ENCODE measurements at places on chromosomes 7 and 10.

- DNase-seq: no peak
Observed at GRCh38 chr10:71351628-71352319, 32.7 kb downstream of the SLC29A3 start.

DNA sequence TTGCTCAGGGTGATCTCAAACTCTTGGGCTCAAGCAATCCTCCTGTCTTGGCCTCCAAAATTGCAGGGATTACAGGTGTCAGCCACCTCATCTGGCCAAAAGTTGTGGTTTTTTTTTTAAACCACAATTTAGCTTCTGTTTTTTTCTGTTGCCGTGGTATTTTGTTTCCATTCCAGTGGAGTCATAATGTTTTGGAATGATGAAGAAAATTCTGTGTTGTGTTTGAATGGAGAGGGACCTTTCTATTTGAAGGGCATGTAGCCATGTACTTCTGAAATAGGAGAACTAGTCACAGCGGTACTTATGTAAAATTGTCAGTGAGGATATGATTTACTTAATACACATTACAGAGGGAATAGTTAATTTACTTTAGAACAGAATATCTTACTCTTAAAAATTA, 201.3 kb downstream of the ARL4A start:
- DNase-seq: no peak

DNA sequence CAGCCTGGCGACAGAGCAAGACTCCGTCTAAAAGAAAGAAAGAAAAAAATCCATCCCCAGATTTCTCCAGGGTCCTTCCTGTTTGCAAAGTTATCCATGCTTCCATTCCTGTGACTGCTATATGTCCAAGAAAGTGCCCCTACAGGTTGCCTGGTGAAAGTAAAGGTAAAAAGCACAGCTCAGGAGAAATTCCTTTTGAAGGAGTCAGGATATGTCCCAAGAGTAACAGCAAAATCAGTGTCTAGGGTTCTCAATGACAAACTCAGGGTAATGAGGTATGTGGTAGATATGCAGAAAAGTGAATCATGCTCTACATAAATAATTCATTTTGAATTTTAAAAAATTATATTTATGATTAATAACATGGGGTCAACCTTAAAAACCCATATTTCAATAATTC, 91.5 kb downstream of the CTTNBP2 start:
- no peak for DNase-seq

DNA sequence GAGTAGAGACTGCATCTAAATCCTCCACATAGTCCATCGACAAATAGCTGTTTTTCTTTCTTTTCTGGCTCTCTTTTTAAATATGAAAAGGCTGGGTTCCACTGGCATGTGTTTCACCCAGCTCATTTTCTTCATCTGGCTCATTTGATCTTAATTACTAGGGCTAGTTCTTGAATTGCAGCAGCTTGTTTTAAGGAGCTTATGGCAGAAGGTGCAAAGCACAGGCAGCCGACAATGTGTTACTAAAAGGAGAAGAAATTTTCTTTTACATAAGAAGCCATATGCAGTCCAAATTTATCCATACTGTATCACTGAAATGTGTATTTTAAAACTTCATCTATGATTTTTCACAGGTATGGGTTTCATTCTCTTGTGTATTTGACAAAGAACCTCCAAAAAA, 205.6 kb upstream of the PTER start:
- no peak for DNase-seq

DNA sequence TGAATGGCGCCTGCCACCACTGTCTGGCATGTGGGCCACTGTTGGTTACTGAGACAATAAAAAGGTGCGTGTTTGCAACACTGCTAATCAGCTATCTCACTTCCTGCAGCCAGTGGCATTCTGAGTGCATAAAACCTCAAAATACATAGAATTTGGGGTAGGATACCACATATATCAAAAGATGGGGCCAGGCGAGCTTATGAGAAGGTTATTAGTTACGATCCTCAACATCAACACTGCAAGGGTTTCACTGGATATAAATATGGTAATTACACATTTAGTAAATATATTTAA, 200.2 kb downstream of the WDR37 start:
- no peak for DNase-seq

GRCh38 chr10:72625276-72625607, 637 bp downstream of the MICU1 start:
- no peak for DNase-seq

DNA sequence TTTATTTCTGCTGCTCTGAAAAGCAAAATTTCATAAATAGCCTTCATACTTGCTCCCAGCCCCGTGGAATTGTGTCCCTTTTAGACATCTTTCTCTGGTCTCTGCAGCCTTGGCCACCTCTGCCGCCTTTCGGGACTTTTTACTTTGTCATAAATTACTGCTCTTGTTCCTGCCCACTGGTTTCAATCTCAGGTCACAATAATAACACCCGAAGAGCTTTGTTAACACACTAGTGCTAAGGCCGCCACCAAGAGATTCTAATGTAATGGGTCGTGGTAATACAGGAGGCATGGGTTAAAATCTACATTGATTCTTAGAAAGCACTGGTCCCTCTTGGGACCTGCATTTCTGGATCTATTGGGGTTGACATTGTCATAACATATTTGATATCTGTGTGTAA, 276.0 kb upstream of the VWC2 start:
- no peak for DNase-seq

- DNase-seq: no peak
Observed at GRCh38 chr7:1234049-1234880, 1.6 kb downstream of the UNCX start.

DNA sequence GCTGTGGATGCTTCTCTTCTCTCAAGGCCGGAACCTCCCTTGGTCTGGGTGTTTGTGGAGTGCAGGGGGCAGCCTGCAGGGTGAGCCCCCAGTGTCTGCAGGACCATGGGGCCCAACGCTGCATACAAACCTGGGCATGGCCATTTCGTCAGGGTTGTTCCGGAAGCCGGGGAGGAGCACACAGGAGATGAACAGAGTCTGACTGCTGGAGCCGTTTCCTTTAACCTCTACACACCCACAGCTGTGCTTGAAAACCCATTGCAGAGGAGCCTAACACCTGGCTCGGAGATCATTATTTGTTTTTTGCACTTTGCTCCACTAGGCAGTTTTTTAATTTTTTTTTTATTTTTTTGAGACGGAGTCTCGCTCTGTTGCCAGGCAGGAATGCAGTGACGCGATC, 167.6 kb upstream of the INSYN2A start:
- no peak for DNase-seq

- no peak for DNase-seq
Observed at GRCh38 chr10:72234560-72235095, 18.6 kb upstream of the ASCC1 start.

DNA sequence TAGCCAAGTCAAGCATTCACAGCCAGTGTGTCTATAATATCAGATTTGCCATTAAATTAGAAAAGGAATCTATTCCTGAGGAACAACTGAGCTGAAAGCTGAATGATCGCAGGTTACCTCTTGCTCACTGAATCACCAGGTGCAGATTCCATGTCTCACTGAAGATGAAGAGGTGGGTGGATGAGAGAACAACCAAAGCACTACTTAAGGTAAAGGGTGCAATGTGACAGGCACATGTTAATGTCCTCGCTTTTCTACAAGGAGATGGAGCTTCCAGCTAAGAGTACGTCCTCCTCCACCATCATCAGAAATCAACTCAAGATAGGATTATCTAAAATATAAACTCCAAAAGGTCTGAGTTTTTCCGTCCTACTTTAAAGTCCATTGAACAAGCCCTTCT, 4.6 kb downstream of the SORCS1 start:
- DNase-seq: no peak

DNA sequence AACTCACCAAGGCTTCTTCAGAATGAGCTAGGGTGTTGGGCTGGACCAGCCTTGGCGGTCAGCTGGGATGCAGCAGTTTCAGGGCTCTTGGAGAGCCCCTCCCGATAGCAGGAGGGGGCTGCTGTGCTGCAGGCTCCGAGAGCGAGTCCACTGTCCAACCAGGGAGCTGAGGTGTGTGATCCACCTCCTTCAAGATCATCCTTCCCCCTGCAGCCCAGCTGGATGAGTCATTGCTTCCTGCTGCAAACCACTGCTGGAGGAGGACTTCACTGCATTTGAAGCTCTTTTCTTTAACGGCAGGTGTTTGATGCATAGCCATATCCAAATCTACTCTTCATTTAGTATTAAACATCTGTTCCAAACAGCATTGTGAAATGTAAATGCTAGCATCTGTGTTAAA, 54.2 kb upstream of the EBF3 start:
- no peak for DNase-seq

GRCh38 chr10:78575400-78575799, 493.4 kb upstream of the ZMIZ1 start:
- DNase-seq: no peak

DNA sequence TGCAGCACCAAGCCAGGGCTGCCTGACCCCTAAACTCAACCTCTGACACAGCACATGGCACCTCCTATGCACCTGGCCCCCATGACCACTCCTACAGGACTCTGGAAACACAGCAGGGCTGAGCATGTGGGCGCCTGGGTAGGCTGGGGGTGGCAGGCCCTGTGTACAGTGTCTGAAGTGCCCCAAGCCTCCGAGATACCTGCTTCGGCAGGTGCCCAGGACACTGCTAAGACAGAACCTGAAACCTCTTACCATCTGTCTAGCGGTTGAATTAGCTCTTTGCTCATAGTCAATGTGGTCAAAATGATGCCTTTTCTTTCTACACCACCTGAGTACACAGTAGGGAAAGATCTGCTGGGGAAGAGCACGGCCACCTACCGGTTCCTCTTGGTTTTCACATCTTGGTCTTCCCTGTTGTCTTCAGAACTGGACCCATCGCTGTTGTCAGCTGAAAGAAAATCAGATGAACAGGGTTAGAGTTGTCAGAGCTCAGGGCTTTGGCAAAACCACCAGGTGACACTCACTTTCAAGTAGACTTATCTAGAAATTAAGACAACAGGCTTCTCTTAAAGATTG, 177.4 kb downstream of the TCERG1L start:
- DNase-seq: no peak

- no peak for DNase-seq
Observed at GRCh38 chr7:22942191-22942590, 71.7 kb downstream of the HYCC1 start.

- DNase-seq: no peak
Observed at GRCh38 chr10:96613576-96613975, 26.8 kb upstream of the TM9SF3 start.

DNA sequence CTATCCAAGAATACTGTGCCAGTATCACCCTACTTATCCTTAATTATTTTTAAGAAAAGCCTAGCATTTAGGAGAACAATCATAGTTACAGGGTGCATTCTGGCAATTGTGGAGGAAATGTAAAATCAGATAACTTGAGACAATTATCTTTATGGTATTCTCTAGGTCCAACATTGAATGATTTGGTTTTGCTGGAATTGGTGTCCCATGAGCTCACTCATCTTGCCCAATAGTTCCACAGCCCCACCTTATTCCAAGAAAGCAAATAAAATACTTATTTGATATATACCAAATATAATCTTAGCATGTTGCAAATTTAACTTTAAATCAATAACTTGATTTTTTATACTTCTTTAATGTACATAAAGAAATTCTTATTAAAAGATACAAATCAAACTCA, 65.3 kb downstream of the DGKB start:
- DNase-seq: no peak

DNA sequence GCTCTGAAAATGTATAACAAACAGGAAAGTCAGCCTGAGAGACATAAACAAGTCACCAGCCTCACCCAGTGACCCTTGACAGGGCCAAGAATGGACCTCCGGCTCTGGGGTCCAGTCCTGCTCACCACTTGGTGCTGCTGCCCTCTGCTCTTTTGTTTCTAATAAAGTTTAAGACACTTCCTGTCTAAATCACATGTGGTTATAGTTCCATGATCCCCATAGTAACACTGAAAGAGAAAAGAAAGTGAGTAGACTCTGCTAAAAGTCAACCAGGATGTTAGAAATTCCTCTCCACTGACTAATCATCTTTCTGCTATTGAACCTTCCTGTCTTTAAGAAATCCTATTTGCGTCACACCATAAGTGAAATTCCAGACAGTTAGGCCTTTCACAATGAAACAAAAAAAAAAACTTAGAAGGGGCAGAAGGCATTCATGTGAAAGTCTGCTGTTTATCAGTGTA, 179.2 kb upstream of the BET1 start:
- DNase-seq: no peak

- DNase-seq: no peak
Observed at GRCh38 chr10:127012769-127013152, 107.5 kb downstream of the DOCK1 start.

DNA sequence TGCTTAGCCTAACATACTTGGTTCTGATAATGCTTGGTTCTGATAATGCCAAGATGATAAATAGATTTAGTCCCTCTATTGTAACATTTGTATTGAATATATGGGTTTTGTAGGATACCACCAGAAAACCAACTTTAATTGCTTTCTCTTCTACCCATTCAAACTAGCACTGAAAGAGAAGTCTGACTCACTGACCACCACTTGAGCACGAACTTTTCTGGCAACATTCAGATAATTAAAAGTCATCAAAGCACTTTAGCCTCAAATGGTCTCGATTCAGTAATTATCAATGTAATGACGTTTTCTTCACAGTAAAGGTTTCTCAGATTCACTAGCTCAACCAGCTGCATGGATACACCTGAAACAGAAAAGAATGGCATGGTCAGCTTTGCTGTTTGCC, 63.0 kb downstream of the HDAC9 start:
- DNase-seq: no peak

GRCh38 chr10:104127411-104127810, 5.4 kb downstream of the SFR1 start:
- no peak for DNase-seq

DNA sequence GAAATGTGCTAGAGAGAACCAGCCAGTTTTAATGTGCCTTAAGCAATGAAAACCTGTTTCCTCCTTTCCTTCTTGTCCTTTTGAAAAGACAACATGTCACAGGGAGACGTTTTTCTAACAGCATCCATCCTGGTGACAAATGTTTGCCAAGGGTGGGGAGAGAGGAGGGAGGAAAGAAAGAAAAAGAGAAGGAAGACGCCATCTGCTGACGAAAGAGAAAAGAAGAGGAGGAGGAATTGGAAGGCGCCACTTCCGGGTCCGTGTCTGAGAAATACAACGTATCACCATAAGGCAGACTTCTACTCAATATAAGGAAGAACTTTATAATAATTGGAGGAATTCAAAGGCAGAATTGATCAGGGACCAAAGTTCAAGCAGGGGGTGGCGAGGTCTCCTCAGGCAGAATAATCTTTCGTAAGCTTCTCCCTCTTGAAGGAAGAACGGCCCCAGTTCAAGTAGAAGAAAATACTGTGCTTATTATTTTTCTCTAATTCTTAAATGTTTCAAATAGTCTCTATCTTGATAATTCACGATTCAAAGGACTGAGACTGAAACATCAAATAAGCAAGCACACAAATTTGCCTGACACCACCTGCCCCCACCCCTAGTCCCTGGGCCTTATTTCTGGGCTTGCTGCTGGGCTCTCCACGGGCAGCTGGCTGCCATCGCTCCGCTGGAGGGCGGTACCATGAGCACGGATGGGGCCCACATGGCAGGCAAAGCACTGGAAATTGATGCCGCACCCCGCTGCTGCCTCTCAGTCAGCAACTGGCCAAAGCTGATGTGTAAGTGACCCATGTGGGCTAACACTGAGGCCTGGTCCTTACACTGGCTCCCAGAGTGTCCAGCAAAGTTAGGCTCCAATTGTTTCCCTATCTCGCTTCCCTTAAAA, 273.7 kb upstream of the KLF14 start:
- no peak for DNase-seq

Measured in NCI-H1930 (cell line).